NCI-H2227 treated with DMSO at 0.1 percent for 48 hours (cell line): ENCODE measurements at places on chromosomes 1 and 21.

GRCh38 chr1:212285685-212286555 lies 710 bp downstream of the PPP2R5A start:
- DNase-seq, result peak; percentile 27

GRCh38 chr1:46673749-46674182 lies 2.1 kb downstream of the TEX38 start:
- DNase-seq, result no peak

GRCh38 chr1:7218210-7218832 lies 433.1 kb downstream of the CAMTA1 start:
- peak; percentile 67 for DNase-seq

- no peak for DNase-seq
Measured at GRCh38 chr21:45006536-45007095, 66.8 kb downstream of the SLX9 start.
